ENCODE measurements at places on chromosomes 5 and 9.

- DNase-seq = no peak
Measured at GRCh38 chr9:76798527-76798926, 34.3 kb downstream of the PCA3 start.

DNA sequence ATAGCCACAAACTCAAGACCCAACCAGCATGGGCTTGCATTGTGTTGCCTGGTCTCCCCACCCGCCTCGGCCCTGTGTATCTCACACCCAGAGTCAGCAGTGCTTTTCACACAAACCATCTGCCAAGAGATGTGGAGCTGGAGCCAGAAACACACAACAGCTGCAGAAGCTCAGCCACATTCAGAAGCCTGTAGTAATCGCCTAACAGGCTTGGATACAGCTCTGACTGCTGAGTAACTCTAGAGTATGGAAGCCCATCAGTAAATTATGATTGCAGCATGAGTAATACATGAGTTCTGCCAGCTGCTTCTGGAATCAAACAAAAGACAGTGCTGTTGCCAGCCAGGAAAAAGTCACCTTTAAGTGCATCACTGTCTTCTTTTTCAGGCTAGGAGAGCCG is 16.0 kb downstream of the TEK start:
- DNase-seq = peak; percentile 47

- no peak for DNase-seq
Measured at GRCh38 chr5:43041110-43041668, 1.1 kb upstream of the ANXA2R start.

- DNase-seq = no peak
Measured at GRCh38 chr5:129972465-129973141, 68.3 kb downstream of the CHSY3 start.

DNA sequence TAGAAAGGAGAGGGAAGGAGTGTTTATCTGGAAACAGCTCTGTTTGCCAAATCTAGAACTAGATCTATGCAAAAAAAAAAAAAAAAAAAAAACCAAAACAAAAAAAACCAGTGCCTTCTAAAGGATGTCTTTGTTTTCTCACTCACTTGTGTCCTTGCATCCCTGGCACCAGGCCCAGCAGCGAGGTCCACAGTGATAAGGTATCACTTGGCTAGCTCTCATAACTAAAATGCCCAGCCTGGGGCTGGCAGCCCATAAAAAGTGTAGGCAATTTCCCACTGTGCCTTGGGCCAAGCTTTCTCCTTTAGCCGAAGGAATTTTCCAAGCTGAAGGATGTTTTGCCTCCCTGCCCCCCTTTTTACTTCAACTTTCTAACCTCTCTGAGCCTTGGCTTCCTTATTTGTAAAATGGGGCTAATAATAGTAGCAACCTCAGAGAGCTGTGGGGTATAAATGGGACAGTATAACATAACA is 20.8 kb downstream of the RGS3 start:
- DNase-seq = no peak

- DNase-seq = no peak
Measured at GRCh38 chr9:72755836-72756235, 197.0 kb downstream of the ALDH1A1 start.

- no peak for DNase-seq
Measured at GRCh38 chr5:83654427-83654994, 66.1 kb downstream of the HAPLN1 start.

GRCh38 chr5:82387001-82387818 is 109.1 kb upstream of the RPS23 start:
- DNase-seq = no peak

GRCh38 chr5:59337240-59337639 is 556.3 kb downstream of the PDE4D start:
- no peak for DNase-seq

DNA sequence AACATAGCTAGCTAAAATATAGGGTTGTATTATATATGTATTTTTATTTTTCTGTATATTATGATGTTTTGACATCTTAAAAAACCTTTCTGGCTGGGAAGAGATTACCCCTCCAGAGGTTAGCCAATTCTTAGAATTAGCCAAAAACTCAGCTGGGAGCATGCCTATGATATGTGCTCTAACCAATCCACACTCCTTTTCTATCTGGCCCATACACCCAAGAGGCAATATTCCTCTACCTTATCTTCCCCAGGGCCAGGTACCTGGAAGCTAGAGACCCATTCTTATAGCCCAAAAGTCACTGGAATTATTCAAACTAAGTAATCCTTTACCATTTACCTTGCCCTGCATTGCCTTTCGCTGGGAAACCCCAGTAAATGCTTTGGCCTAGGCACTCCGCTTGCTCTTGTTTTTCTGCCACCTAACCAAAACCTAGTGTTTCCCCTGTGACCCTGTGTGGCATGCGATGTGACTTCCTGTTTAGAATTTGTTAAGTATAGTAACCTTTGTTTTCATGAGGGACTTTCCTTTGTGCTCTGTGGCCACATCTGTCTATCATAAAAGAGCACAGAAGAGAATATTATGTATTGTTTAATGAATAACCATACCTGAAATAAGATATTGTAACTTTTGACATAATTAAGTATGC is 37.4 kb downstream of the CSNK1G3 start:
- no peak for DNase-seq

GRCh38 chr5:317086-317811 is 4.3 kb upstream of the AHRR start:
- DNase-seq = peak; percentile 5

GRCh38 chr9:102922526-102922925 is 72.6 kb upstream of the CYLC2 start:
- DNase-seq = no peak

DNA sequence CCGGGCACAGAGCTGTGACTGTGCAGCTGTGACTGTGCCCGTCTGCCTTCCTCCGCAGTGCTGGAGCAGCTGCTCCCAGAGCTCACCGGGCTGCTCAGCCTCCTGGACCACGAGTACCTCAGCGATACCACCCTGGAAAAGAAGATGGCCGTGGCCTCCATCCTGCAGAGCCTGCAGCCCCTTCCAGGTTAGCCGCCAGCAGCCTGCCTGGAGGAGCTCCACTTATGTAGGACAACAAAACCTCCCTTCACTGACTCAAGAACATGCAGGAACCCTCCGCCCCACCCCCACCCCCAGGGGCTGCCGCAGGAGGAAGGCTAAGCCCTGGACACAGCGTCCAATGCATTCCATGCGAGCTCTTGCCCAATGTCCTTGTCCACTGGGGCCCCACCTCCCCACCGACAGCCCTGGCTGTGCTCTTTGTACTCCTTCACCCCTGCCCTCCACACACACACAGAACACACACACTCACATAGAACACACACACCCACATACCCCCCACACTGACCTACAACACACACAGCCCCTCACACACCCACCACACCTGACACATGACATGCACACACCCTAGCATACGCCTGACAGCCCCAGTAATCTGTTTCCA is 27.9 kb downstream of the AFAP1L1 start:
- no peak for DNase-seq

DNA sequence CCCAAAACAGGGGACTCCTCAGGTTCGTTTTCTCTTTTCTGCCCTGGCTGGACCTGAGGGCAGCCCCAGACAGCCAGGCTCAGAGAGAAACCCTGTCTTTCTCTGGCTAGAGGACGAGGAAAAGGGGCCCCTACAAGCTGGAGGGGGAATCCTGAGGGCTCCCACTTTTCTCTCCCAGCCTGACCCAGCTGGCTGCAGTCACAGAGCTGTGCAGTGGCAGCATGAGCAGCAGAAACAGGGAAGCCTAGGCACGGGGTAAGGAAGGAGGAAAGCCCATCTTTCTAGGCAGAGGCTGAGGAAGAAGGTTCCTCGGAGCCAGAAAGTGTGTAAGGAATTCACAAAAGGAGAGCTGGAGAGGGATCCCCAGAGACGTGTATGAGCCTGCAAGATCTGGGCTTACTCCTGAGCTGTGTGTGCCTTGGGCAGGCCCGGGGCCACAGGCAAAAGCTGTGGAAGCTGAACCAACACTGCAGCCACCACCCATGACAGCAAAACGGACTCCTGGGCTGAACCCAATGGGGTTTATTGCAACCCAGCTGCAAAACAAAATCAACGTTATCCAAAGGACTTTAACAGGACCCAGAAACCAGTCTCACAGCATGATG is 16.2 kb downstream of the CAMSAP1 start:
- DNase-seq = no peak

DNA sequence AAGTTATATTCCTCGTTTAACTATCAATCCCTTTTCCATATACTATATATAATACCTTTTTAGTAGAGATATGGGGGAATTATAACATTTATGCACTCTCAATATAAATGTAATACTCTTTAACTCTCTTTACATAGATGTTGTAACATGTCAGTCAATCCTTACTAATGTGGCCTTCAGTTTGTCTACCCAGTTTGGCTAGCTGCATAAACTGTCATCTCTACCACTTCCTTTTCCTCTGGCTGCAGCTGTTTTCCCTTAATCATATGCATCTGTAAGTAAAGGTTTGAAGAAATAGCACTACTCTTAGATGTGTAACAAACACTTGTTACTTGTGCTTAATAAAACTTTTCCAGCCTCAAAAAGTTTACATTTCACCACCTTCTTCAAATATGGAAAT is 13.4 kb downstream of the ABHD17B start:
- DNase-seq = no peak

GRCh38 chr5:72612810-72613209 is 105.6 kb upstream of the ZNF366 start:
- DNase-seq = no peak

DNA sequence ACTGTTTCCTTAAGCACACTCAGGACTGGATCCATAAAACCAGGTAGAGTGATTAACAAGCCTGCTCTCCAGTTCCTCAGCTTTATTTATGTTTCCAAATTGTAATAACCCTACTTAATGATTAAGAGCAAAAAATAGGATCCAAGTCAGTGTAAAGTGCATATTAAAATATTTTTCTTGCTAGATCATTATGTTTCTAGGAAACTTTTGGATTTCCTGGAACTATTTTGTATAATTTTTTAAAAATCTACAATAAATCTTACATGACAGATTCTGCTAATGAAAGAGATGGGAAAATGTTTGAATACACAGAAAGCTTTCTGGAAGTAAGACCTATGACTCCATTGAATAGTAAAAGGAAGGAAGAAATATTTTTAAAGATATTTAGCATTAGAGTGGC is 35.5 kb downstream of the BHMT start:
- DNase-seq = no peak

DNA sequence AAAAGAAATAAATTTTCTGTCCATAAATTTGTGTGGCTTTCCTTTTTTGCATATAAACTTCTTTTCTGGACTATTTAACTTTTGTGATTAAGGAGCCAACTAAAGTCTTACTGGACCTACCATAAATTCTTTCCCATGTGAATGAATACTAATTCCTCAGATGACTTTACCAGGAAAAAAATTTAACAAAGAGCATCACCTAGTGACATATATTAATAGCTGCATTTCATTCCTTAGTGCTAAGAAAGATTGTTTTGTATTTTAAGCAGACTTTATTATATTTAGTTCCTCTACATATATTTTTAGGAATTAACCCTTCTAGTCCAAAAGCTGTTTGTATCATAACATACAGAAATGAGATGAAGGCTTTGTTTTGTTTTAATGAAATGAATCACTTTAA is 64.4 kb downstream of the C9orf85 start:
- DNase-seq = no peak

GRCh38 chr9:212297-212696 is 2.4 kb upstream of the DOCK8 start:
- no peak for DNase-seq

GRCh38 chr9:135840539-135840938 is 66.8 kb downstream of the CAMSAP1 start:
- no peak for DNase-seq

- no peak for DNase-seq
Measured at GRCh38 chr5:1062761-1063568, 48.9 kb downstream of the SLC12A7 start.

DNA sequence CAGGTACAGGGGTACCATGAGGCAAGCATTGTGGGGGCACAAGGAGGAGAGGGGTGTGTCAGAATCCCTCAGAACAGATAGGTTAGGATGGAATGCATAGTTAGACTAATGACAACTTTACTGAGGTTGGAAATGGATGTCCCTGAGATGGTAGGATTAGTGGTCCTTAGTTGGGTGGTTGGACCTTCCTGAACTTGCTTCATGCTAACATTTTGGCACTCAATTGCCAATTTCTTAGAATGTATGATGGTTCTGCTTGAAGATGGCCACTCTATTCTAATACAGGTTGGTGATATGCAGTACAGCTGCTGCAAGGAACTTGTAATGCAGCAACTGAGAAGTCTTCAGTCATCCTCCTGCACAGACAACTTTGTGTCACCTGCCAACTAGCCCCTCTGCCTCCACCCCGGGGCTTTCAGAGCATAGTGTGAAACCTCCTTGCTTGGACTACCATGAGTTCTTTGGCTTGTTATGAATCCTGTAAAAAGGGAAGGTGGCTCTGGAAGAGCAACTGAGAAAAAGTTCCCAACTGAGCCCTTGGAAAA is 5.4 kb downstream of the CCNI2 start:
- DNase-seq = no peak

- no peak for DNase-seq
Measured at GRCh38 chr9:105132606-105133005, 111.8 kb upstream of the SLC44A1 start.

GRCh38 chr9:78273761-78274160 is 23.2 kb upstream of the PSAT1 start:
- DNase-seq = no peak

- no peak for DNase-seq
Measured at GRCh38 chr5:160657068-160657507, 194.9 kb downstream of the ATP10B start.

- peak; percentile 25 for DNase-seq
Measured at GRCh38 chr9:17578911-17579793, at the start of gene SH3GL2. Gene SH3GL2, plus strand, starts transcription at chr9:17579066.

- no peak for DNase-seq
Measured at GRCh38 chr9:89225991-89226471, 47.4 kb upstream of the SHC3 start.

- no peak for DNase-seq
Measured at GRCh38 chr5:177430140-177430951, 3.9 kb downstream of the GRK6 start.

DNA sequence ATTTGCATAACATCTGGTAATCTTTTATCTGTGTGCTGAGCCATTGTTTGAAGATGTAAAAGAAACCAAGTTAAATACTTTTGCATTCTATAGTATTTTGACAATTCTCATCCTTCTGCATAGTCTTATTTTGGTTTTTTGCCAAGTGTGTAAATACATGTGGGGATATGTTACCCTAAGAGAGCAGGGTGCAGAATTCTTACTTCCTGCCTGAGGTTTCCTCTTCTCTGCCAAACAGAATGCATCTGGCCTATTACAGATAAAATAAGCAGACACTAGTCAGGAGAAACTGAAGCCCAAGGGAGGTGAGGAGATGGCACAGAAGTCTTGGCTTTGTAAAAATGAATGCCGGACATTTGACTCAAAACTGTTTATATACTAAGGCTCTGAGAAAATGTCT is 462.1 kb downstream of the TMEM38B start:
- DNase-seq = no peak

- no peak for DNase-seq
Measured at GRCh38 chr9:128442150-128442549, 13.7 kb upstream of the ODF2 start.

Measured in anterior cingulate cortex (tissue), 58 donors.